ENCODE measurements at places on chromosomes 5 and 9.

- no peak for DNase-seq
These were observed 242.3 kb upstream of the IRX2 start for GRCh38 chr5:2993771-2994170.

DNA sequence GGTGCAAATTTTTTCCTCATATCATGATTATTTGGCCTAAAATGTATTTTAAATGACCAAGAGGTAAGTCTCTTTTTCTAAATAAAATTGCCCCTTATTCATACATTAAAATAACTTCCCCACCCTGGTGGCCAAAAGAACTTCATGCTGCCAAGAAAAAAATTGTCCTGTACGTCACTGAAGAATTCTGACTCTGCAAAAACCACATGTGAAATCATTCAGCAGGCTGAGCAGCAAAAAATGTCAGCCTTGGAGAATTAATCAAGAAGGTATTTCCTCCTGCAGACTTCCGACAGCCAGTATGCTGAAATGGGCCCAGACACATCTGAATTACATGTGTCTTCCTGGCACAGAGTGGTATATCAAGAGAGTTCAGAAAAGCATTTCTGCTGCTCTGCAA lies 94.6 kb upstream of the HMHB1 start:
- no peak for DNase-seq

- no peak for DNase-seq
These were observed 221.3 kb downstream of the C9orf50 start for GRCh38 chr9:129399634-129399990.

- DNase-seq: no peak
These were observed 264.7 kb upstream of the NR4A3 start for GRCh38 chr9:99556998-99557397.

GRCh38 chr9:15310107-15310850 lies 3.3 kb upstream of the TTC39B start:
- no peak for DNase-seq

- no peak for DNase-seq
These were observed 37.3 kb upstream of the POMT1 start for GRCh38 chr9:131465401-131465800.

GRCh38 chr5:138353560-138354080 lies 1.1 kb downstream of the KDM3B start:
- DNase-seq: peak; percentile 30

DNA sequence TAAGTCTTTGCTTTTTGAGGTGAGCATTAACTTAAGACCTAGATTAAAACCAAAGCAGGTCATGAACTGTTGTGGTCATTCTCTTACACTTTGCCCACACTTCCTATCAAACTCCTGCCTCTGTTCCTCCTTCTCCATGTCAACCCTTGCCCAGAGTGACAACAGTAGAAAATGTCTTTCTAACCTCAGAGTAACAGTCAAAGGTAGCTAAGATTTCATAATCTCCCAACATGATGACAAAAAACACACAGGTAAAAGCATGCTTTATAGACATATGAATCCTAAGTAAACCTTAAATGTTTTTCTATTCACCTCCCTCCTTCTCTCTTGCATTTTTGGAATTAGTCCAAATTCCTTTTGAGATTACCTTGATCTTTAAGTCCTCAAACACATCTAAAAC lies 422.3 kb downstream of the SPATA31D1 start:
- DNase-seq: no peak

- no peak for DNase-seq
These were observed 96.2 kb upstream of the PPP1R2B start for GRCh38 chr5:156753846-156754245.

DNA sequence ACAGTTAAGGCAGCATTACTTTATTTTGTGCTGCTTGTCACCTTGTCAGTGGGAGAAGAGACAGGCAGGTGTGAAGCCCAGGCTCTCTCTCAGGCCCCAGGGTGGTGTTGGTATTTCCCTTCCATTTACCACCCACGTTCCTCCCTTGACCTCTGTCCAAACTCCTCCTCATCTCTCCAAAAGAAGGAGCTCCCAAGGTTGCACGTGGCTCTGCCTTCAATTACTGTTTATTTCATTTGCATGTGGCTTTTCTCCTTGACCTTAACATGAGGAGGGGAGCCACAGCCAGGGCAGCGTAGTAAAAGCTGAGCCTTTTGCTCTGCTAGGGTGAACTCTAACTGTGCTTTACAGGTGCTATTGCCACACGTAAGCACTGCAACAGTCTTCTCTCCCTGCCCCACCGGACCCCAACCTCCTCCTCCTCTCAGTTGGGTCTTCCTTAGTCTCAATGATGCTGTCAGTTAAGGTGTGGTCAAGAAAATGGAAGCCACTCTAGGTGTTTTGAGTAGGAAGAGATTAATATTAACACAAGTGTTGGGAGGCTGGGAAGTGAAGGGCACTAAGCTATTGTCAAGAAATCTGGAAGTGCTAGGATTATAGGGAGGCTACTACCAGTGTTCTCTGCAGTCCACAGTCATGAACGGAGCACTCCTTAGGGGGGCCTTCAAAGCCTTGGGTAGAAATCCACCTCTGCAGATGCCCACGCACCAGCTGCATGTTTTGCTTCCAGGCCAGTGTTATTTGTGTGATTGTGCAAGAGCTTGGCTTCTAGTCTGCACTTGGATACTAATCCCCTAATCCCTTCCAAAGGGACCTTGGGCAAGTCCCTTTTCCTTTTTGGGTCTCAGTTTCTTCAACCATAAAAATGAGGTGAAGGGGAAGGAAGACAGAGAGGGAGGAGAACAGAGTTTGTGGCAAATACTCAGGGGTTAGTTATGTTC lies 3.9 kb upstream of the ALDH1B1 start:
- DNase-seq: no peak

- DNase-seq: peak; percentile 50
These were observed 130.3 kb downstream of the CDC42SE2 start for GRCh38 chr5:131394128-131394527.

- no peak for DNase-seq
These were observed 599.6 kb upstream of the GRAMD2B start for GRCh38 chr5:125823572-125823971.

DNA sequence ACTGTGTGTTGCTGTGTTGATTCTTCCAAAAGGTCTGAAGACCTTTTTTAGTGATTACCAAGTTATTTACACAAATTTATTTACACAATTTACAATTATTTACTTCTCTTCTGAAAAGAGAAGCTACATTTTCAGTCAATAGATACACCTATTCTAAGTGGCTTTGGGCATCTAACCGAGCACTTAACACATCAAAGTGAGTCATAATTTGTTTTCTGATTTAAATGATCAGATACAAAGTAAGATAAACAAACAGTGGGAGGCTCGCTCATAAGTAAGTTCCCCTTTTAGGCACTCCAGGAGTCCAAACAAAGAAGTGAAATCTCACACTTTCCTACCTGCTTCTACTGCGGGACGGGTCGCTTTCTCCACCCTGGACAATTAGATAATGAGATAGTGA lies 90.2 kb downstream of the APBA1 start:
- no peak for DNase-seq

- no peak for DNase-seq
These were observed 122.6 kb downstream of the PAPPA start for GRCh38 chr9:116276196-116276493.

- DNase-seq: no peak
These were observed 261.7 kb downstream of the MAT2B start for GRCh38 chr5:163766936-163767670.

GRCh38 chr9:1051210-1051583 lies 1.0 kb downstream of the DMRT2 start:
- no peak for DNase-seq

- no peak for DNase-seq
These were observed 282.6 kb downstream of the BRINP1 start for GRCh38 chr9:119086590-119086989.

DNA sequence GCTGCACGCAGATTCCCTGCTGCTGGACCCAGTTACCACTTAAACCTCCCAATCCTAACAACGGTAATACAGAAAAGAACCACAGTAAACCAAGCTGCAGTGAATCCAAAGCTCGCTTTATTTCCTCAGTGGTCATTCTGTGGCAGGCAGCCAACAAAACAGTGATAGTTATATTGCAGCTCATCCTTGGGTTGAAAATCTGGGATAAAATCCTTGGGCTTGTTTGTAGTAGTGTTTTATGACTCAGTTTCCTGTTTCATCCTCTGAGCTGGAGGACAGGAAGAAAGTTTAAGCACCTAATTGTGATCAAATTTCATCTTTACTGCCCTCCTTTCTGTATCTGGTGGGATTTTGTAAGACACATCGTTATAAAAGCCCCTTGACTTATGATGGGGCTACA lies 31.4 kb downstream of the HMGCR start:
- DNase-seq: no peak

DNA sequence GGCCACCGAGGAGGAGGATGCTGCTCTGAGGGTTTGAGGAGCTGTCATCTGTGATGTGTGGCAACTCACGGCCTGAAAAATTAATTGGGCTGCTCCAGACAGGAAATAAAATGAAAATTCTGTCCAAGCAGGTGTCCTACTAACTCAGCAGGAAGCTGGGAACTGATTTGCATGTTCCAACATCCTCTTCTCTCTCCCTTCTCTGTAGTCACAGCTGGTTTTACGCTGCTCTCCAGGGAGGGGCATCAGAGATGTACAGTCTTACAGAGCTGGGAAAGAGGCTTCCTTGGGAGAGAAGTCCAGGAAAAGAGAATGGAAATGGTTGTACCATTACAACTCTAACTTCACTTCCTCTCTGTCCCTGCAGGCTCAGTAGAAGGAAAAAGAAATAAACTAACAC lies 24.2 kb upstream of the SIL1 start:
- DNase-seq: no peak

DNA sequence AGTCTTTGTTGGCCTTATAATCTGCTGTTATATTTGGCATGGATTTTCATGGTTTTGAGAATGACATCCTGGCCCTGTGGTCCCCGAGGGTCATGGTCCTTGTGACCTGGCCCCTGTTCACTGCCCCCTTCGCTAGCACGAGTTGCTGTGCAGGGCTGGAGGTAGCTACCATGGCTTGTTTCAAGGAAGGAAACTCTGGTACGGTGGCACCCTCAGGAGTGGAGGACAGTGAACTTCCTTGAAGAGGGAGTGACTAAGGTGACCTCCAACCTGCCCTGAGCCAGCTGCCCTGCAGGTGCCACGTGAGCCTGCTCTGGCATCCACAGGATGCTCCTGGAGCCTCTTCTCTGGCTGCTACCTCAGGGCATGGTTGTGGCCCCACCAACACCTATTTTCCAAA lies 62.1 kb downstream of the MTAP start:
- DNase-seq: no peak

GRCh38 chr9:85292261-85292660 lies 449.5 kb downstream of the AGTPBP1 start:
- no peak for DNase-seq

GRCh38 chr9:133995012-133995896 lies 3.1 kb upstream of the VAV2 start:
- no peak for DNase-seq

DNA sequence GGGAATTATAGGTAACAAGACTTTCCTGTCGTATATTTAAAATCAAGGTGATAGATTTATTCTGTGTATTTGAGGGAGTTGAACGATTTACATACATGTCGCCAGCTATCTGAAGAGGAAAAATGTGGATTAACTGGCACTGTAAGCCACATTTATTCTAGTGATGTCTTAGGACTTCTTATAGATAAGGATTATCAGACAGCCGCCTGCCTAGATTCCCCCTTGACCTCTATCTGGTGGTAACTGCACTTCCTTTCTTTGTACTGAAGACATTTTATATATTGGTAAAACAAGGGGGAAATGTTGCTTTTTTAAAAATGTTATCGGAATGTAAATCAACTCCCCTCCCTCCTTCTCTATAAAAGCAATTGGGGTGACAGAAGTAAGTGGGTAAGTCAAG lies 39.3 kb upstream of the F2RL2 start:
- DNase-seq: no peak

GRCh38 chr9:78595200-78595945 lies 298.4 kb downstream of the PSAT1 start:
- DNase-seq: no peak

DNA sequence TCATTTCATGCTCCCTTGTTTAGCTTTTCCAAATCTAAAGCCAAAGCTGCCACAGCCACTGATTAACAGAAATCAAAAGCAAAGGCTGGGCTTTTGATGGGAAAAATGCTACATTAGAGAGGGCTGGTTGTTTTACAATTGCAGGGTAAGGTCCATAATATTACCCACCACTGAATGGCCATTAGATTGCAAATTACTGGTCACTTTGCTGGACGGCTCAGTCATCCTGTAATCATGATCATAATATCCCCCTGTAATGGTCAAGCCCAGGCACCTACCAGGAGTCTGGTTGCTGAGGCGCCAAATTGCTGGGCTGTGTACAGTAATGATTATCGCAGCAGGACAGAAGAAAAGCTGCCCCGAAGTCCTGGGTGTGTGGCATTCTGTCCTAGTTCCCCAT lies 286.5 kb downstream of the ZSWIM6 start:
- DNase-seq: no peak

- no peak for DNase-seq
These were observed 794.0 kb upstream of the COX7C start for GRCh38 chr5:85823462-85824426.

- no peak for DNase-seq
These were observed 18.6 kb downstream of the MED10 start for GRCh38 chr5:6359555-6360322.

DNA sequence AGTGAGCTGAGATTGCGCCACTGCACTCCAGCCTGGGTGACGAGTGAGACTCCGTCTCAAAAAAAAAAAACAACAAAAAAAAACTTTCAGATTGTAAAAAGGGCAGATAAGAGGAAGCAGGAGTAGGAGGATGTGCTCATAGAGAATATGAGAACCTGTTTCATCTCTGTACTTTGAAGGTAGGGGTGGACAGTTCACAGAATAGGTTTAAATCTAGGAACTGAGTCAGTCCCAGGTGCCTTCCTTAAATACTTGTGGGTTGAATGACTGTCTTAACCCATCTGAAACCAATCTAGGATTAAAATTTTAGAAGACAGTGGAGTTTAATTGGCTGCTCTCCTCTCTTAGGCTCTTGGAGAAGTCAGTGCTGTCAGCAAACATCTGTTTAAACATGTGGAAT lies 12.4 kb downstream of the POLK start:
- DNase-seq: no peak

DNA sequence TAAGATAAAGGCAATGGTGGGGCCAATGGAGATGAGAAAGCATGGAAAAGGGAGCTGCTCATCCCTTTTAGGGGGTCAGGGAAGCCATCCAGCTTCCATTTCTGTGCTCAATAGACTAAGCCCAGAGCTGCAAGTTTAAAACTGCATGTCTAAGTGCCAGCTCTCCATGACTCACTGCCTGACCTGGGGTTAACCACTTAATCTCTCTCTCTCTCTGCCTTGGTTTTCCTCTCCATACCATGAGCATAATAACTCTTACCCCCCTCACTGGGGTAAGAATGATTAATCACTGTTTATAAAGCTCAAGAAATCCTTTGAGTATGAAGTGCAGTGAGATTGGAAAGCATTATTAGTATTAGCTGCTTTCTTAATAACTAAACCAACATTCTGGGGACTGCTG lies 1382.4 kb upstream of the WWC1 start:
- DNase-seq: no peak
